ENCODE measurements at places on chromosomes 1 and 21.

DNA sequence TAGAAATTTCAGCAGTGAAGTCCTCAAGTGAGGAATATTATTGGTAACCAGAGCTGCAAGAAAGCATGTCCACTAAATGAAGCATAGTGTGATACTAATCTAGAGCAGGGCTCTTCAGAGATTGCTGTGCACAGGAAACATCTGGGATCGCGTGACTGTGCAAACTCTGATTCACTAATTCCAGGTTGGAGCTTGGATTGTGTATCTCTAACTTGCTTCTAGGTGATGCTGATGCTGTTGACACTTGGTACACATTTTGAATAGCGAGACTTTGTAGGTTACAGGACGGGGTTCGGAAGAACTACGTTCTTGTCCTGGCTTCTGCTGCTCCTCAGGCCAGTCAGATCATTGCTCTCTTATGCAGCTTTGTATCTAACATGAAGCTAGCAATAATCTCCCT, 66.5 kb downstream of the PRRX1 start:
- no peak for DNase-seq

DNA sequence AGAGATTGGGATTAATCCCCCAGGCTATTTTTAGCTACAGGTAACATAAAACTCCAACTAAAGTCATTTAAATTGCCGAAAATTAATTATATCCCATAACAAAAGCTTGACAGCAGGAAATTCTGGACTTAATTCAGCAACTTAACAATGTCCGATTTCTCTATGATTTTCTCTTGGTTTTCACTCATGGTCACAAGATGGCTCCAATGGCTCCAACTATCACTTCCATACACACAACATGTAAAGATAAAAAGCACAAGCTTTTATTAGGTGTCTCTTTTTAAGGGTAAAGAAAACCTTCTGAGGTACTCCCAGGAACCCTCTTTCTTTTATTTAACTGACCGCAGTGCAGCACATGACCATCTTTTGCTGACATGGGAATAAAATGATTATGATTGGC, 363.5 kb upstream of the PTBP2 start:
- DNase-seq: no peak

- peak; percentile 95 for DNase-seq
These were observed 775 bp upstream of the AIM2 start for GRCh38 chr1:159077120-159077961.

DNA sequence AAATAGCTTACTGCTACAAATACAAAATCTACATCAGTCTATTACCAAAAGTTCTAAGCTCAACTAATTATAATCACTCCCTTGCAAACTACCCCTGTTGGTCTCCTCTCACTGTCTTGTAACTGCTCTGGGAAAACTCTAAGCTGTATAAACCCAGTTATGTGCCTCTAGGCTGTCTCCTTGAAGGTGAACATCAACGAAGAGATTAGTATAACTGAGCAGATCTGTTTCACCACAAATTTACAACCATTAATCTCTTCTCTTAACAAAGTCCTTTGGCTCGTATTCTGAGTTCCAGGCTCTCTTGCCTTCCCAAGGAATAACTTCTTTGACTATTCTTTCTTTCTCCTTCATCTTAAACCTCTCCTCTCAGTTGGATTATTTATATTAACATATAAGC, 84.4 kb upstream of the PRMT6 start:
- DNase-seq: no peak

DNA sequence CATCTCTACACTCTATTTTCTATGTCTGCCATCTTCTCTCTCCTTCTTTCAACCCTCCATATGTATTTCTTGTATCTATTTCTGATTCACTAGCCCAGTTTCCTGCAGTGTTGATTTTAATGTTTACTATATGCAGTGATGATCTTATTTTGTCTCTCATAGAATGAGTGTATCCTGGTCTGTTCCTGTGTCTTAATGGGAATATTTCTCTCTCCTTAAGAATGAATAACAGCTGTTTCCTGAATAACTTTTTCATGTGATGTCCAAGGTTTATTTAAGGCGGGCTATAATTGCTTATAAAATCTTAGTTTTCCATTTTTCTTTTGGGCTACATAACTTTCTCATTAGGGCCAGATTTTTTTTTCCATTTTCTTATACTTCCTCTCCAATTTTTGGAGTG, 144.5 kb downstream of the C1orf21 start:
- no peak for DNase-seq

DNA sequence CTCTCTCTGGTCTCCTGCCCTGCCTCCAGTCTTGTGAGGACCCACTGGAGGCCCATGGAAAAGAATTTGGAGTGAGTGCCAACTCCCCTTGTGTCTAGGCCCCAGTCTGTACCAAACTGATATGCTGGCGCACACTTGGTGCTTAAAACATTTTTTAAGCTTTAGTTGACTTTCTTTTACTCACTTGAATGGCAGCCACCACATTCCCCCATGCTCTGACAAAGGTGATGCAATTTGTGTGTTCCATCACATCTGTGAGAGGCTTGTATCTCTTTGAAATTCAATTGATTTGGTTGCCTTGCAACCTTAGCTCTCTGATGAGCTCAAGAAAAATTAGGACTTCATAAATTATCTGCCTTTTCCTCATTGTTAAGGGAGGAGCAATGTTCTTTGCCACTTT, 30.5 kb upstream of the WDTC1 start:
- DNase-seq: no peak

DNA sequence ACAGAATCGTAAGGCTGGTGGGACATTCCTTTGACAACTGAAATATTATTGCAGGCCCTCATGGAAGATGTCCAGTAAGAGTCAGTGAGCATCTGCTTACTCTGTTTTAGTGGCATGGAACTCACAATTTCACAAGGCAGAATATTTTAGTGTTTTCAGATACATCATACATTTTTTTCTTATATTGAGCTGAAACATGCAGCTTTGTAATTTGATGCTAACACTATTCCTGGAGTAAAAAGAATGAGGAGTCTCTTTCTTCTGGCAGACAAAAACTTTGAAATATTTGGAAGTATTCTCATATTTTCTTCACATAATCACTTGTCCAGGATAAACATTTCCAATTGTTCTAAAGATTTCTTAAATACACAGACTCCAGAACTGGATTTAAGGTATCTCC, 17.7 kb downstream of the CLDN17 start:
- DNase-seq: no peak

DNA sequence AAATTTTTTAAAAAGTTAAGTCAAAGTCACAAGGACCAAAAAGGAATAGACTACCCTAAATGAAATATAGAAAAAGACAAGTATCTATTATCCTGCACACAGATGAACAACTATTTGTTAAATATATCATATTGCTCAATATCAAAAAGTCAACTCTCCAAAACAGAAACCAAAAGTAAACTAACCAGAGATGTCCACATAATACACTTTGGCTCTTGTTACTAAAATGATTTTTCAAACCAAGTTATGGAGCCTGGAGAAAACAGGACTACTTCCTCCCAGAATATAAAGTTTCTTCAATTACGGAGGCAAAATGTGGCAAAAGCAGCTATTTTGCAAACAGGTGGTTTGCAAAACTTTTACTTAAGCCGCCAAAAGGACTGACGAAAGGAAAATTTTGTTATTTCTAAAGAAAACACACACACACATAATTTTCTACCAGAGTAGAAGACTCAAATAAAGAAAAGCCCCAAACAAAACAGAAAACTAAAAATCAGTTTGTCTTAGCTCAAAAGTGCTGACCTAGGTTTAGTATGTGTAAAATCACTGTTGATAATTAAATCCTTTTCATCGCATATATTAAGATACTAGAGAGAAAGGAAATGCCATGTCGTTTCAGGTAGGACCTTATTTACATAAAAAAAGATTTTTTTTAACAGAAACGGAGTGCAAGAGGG, 1.1 kb downstream of the DPYD start:
- DNase-seq: no peak

GRCh38 chr1:220895412-220895946, 16.2 kb downstream of the HLX start:
- no peak for DNase-seq

GRCh38 chr1:93695411-93696005, 13.9 kb upstream of the BCAR3 start:
- DNase-seq: peak; percentile 35

DNA sequence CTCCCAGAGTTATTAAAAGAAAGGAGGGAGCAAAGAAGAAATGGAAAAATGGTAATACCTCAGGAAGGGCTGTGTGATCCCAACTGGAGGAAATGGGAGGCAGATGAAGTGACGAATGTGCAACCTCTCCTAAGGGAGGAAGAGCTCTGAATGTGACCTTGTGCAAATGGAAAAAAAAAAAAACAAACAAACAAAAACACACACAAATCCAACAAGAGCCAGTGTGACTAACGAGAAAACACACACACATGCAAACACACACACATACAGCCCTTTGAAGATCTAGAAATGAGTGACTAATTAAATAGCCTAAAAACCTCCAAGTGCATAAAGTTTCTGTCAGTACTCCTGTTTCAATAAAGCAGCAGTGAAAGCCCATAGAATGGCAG, 49.0 kb downstream of the CCN1 start:
- DNase-seq: no peak

GRCh38 chr1:106721790-106722189, 334.7 kb upstream of the PRMT6 start:
- no peak for DNase-seq

DNA sequence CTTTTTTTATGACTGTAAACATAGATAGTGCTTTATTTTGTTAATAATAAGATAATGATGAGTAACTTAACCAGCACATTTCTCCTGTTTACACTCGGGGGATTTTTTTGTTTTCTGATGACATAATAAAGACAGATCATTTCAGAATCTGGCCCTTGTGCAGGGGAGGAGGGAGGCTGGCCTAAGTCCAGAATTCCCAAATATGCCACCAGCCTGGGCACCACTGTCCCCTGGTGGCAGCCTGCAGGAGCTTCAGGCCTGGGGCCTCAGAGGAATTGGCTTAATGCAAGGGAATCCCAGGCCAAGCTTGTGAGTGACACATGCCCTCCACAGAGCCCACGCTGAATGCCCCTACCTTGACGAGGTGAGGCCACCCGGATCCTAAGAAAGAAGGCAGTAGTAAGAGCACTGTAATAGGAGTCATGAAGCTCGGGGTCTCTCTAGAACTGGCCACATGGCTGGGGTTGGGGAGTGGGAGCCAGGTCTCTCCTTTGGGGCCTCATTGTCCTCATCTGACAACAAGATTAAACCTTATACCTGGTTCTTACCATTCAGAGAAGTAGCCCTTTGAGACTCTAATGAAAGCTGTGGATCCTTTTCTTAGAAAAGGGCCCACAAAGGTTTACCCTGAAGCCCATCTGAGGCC, 24.1 kb downstream of the ETNK2 start:
- DNase-seq: peak; percentile 40

- DNase-seq: no peak
These were observed 3.9 kb downstream of the TTLL10 start for GRCh38 chr1:1177452-1178206.

DNA sequence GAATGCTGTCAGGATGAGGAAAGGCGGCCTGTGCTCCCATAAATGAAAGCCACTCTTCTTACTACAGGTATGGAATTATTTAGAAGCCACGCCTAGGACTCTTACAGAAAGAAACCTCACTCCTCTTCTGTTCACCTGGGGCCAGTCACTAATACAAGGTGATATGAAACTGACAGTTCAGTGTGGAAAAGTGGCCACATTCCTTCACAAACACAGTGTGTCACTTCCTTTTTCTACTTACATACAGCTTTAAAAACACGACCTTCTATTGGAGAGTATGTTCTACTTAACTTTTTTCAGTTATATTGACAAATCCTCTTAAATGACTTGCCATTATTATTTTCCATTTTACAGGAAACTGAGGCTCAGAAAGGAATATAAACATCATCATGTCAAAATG, 163.1 kb downstream of the PCNX2 start:
- DNase-seq: no peak

GRCh38 chr1:158071138-158071537, 77.7 kb downstream of the KIRREL1 start:
- no peak for DNase-seq

DNA sequence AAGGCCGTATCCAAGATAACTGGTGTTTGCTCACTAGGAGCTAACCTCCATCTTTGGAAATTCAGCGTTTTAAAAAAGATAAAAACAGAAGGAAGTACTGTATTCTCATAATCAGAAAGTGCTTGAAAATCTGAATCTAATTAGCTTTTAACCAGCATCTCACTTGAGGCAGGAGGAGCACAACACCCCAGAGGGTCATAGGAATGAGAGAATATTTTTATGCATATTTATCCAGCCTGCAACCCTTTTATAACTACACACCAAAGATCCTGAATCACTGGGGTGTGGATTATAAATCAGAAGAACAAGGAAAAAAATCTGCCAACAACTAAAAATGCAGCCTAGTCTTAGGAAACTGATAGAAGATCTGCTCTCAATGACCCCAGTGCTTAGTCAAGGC, 68.0 kb upstream of the PTCH2 start:
- DNase-seq: no peak
